ENCODE measurements at places on chromosomes 5 and 9.

DNA sequence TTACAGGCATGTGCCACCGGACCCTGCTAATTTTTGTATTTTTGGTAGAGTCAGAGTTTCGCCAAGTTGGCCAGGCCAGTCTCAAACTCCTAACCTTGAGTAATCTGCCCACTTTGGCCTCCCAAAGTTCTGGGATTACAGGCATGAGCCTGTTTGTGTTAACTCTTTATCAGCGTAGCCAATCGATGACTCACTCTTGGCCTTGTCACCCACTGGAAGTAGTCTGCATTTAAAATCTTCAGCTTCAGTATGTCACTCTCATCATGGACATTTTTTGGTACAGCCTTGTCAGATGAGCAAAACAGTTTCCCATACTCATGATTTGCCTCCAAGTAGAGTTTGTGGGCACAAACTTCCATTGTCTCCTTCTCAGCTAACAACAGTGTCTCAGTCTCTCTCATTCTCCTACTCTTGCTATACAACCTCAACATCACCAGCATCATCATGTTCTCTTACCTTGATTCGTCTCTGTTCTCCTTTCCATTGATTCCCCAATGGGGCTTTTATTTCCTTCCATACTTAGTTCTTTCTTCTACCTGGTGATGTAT is 22.5 kb downstream of the MUSK start:
- no peak for DNase-seq

DNA sequence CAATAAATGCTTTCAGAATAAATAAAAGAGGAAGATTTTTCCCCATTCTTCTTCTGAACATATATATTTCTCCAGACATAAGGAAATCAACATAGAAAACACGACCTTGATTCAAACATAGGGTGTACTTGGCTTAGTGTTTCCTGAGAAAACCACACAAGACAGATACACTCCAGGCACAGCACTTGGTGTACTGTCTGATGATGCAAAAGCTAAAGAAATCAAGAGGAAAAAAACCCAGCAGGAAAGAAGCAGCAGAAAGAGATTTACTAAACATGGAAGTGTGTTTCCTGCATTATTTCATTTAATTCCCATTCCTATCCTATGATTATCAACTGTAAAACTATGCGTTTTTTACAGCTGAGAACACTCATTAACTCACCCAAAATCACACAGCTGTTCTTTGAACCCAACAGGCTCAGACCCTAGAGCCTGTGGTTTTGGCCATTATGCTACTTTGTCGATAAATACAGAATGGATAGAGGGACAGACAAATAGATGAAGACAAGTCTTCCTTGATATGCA is 46.1 kb downstream of the NIPAL4 start:
- DNase-seq = no peak

- DNase-seq = no peak
Measured at GRCh38 chr5:37812365-37812764, 27.5 kb downstream of the GDNF start.

DNA sequence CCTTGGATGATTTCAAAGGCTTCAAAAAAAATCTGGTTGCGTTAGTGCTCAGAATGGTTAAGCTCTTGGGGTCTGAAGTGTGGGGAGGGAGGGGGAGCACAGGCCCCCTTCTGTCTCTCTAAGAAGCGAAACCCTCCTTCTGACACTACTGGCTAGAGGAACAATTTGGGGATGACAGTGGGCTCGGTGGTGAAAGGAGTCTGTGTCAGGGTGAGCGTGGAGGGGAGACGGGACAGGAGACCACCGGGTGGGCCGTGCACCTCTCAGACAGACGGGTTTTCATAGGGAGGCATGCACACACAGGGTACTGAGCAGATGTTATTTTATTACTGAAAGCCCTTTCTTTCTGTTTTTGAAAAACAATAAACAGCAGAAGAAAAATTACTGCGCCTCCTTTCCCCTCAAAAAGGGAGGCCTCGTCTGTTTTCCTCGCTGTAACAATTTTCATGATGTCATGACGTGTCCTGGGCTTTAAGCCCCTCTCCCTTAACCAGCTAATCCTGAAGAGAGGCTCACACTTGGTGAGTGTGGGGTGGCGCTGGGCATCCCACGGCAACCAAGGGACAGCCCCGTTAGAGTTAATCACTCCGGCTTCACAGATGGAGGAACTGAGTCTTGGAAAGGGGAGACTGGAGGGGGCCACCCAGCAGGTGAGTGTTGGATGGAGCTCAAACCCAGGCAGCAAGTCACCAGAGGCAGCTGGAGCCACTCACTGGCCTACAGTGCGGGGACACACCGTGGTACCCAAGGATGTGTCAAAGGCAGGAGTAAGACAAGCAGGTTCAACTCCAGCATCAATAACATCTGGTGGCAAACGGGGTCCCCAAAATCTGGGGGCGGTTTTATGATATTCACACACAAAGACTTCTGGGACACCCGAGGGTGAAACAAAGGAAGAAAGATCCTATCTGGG is 53.4 kb downstream of the PTCH1 start:
- DNase-seq = no peak

- DNase-seq = no peak
Measured at GRCh38 chr5:102545175-102545574, 46.4 kb upstream of the SLCO6A1 start.

GRCh38 chr5:132012371-132013005 is 1.0 kb upstream of the ACSL6 start:
- no peak for DNase-seq

GRCh38 chr5:1753490-1753889 is 46.1 kb downstream of the MRPL36 start:
- no peak for DNase-seq

DNA sequence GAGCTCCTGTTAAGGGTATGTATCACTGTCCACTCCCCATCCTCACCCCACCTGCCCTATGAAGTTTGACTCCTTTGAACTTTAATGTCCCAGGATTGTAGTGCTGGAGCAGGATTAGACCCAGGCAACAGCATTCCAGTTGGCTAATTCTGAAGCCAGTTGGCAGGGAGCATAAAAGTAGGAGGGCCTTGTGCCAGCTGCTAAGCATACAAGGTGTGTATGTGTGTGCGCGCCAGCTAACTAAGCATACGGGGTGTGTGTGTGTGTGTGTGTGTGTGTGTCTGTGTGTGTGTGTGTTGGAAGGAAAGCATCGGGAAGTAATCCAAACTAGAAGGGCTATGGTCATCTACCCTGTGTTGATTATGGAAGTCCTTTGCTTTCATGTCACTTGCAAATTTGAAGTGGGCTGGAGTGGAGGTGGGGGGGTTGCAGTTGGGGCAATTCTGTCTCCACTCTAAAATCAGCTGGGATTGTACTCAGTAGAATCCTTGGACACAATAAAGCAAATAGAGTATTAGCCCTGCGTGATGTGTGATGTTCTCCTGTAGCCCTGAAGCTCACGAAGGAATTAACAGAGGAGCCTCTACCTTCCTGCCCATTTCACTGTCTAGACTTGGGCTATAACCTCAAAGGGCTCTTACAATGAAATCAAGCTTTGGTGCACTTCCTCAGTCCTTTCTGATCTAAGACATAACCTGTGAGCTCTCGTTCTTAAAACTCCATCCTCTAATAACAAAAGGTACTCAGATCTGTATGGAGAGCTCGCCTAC is 26.9 kb downstream of the HMGCR start:
- no peak for DNase-seq

DNA sequence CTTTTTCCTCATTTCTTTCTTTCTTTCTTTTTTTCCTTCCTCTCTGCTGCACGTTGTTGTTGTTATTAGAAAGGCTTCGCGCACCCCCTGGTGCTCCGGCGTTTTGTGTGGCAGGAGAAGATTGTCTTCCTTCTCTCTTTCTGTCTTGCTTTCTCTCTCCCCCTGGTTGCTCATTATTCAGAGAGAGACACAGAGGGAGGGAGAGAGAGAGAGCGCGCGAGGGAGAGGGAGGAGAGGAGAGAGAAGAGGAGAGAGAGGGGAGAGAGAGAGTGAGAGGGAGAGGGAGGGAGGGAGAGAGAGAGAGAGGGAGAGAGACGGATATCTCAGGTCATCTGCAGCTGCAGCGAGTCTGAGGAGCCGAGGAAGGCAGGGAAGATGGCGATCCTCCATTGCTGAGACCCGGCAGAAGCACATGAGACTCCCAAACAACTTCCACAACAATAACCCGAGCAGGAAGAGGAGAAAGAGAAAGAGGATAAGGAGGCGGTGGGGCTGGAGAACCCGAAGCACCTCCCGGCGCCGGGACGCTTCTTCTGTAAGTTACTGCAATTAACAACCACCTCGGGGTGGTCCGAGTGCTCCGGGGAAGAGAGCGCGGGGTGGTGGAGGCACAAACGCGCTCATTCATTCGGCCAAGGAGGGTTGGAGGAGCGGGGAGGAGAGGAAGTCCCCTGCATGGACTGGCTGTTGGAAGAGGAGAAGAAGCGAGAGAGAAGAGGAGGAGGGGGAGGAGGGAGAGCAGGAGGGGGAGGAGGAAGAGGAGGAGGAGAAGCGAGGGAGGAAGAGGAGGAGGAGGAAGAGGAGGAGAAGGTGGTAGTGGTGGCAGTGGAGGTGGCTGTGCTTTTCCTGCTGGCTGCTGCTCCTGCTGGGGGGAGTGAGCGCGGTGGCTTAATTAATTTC is at the start of gene ZNF462:
Gene ZNF462 (plus strand): TSS at position 346 of the 900 bp plus-strand sequence. CDS start 60,218 bp downstream, outside the sequence.
- DNase-seq = no peak

DNA sequence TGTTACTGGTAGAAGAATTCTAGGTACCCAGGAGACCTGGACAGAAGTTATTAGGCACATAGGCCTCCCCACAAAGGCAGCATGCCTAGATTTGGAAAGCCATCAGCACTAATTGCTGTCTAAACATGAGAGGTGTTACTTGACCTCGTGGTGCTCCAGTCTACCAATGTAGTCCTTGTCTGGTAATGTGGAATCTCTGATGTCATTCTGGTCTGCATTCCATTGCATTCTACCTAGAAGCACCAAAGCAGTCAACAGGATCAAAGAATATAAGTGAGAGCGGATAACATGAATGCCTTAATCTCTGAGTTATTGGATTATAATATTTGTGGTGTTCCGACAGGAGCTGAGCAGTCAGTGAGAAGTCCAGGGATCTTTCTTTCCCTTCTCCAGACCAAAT is 175.2 kb downstream of the PSAT1 start:
- DNase-seq = no peak

DNA sequence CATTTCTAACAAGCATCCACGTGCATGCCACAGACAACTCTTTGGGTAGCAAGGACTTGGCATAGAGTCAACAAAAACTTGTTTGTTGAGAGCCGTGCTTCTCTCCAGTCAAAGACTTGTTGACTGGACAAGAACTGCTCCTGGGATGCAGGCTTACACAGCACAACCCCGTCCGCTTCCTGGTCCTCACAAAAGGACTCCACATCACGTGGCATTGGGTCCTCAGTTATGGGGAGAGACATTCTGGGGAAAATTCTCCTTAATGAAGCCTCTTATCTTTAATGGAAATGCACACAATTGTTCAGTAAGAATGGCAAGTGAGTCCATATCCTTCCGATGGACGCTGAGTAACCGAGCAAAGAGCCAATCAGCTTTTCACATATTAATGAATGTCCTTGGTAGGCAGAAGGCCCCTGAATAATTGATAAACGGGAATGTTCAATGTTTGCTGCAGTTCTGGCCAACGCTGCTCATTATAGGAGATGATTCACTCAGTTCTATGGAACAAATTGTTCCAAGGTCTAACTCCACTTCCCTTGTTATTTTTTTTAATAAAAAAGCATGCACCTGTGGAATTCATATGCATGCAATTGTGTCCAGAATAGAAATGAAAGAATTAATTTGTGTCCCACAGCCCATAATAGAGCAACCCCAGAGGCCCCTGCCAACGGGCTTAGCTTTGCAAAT is 97.0 kb upstream of the ZNF366 start:
- no peak for DNase-seq

- DNase-seq = no peak
Measured at GRCh38 chr5:62326302-62326701, 20.3 kb downstream of the KIF2A start.

DNA sequence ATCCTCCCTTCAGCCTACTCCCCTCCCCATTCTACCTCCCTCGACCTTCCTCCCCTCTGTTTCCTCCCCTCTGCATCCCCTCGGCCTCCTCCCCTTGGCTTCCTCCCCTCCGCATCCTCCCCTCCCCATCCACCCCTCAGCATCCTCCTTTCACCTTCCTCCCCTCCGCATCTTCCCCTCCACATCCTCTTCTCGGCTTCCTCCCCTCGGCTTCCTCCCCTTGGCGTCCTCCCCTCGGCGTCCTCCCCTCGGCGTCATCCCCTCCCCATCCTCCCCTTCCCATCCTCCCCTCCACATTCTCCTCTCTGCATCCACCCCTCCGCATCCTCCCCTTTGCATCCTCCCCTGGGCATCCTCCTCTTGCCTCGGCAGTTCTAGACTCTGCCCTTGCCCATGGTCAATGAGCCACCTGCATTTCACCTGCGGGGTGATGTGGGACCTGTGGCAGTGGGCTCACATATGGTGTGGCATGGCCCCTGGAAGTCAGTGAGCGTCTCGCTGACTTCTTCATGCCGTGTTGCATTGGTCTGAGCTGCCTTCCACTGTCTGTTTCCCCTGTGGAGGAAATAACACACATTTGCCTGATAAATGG is 113.0 kb downstream of the WNK2 start:
- DNase-seq = no peak

GRCh38 chr5:14174230-14174636 is 31.1 kb downstream of the TRIO start:
- DNase-seq = no peak

GRCh38 chr9:89941875-89942274 is 337.1 kb downstream of the GADD45G start:
- no peak for DNase-seq

GRCh38 chr9:114743446-114743845 is 61.5 kb upstream of the TEX48 start:
- DNase-seq = no peak

DNA sequence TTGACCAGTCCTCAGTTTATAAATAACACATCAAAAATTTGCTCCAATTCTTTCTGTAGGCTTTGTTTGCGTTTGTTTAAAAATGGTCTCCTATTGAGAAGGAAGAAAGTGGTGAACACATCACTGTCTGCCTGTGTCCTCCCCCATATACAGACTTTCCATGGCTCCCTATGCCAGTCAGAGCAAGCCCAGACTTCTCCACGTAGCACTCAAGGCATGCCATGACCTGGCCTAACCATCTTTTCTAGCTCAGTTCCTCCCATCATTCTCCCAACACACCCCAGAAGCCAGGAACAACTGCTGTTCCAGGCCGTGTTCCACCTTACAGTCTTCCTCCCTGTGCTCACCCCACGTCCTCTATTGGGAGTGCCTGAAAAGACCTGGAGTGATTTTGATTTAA is 129.6 kb upstream of the ZNF618 start:
- no peak for DNase-seq

DNA sequence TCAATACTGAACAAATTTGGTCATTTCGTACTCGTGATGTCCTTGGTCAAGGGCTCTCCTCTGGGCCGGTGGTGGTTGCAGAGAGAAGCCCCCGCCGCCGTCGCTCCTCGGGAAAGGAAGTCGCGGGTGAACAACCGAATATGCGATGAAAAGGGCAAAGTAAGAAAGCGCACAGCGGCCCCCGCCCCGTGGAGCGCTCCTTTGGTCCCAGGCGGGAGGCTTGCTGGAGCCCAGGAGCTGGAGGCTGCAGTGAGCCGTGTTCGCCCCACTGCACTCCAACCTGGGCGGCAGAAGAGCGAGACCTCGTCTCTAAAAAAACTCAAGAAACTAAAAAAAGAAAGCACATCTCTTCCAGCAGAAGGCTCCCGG is 108.4 kb upstream of the LARP1 start:
- no peak for DNase-seq

- no peak for DNase-seq
Measured at GRCh38 chr5:170631466-170632195, 127.8 kb downstream of the KCNIP1 start.

- DNase-seq = no peak
Measured at GRCh38 chr9:13879981-13880380, 434.0 kb downstream of the NFIB start.

Measured in activated B cell treated with CpG ODN at 0.5 μM for 24 hours (primary cell).